Stimulated activated CD8-positive, alpha-beta memory T cell treated with anti-CD3 and anti-CD28 coated beads, Interleukin-15, amount 100 ng/mL, for 48 hours (primary cell): ENCODE measurements at places on chromosomes 12 and 14.

GRCh38 chr12:3124917-3125316 lies 47.7 kb downstream of the TSPAN9 start:
- DNase-seq, result no peak

- DNase-seq, result no peak
These were observed 7.8 kb downstream of the LIMA1 start for GRCh38 chr12:50275556-50275955.

DNA sequence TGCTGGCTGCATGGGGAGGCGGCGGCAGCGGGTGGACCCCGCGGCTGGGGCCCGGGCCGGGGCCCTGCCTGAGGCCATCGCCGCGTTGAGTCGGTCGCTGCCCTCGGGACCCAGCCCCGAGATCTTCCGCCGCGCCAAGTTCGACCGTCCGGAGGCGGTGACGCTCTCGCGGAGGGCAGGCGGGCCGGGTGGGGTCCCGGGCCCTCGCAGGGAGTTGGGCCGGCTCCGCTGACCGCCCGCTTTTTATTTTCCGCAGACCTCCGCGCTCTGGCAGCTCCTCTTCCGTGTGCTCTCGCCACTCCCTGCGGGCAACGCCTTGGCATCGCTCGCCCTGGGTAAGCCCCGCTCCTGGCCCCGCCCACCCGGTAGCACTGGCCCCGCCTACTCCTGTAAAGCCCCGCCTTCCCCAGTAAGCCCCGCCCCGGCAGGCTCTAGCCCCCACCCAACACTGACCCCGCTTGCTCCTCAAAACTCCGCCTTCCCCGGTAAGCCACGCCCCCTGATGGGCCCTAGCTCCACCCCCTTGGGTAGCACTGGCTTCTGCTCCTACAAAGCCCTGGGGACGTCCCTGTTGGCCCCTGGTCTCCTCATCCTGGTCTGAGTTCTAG lies 424 bp downstream of the TEDC1 start:
- peak; percentile 84 for DNase-seq

GRCh38 chr14:61456720-61457119 lies 135.3 kb downstream of the PRKCH start:
- peak; percentile 62 for DNase-seq

GRCh38 chr12:132123970-132124765 lies 20.0 kb downstream of the DDX51 start:
- no peak for DNase-seq

- no peak for DNase-seq
These were observed 2.3 kb upstream of the SCNN1A start for GRCh38 chr12:6377667-6377994.

DNA sequence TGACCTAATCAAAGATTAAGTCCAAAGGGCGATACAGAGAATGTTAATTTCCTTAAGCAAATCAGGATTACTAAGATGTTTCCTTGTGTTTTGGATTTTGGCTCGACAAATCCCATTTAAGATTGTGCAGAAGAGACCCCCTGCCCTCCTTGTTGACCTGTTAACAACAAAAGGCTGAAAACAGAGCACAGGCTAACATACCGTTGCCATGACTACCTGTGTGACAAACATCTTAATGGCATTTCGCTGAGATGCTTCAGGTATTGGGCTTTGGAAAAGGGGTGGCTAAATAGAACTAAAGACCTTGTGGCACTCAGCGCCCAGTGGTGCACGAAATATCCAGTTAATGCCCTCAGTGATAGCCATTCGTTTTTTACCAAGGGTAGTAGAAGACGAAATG lies 1532.3 kb upstream of the TMEM132C start:
- DNase-seq, result no peak

GRCh38 chr12:106213662-106214061 lies 34.2 kb downstream of the CKAP4 start:
- no peak for DNase-seq

GRCh38 chr12:83573671-83574070 lies 887.0 kb downstream of the TMTC2 start:
- DNase-seq, result no peak

- no peak for DNase-seq
These were observed 63.5 kb downstream of the DPF3 start for GRCh38 chr14:72830356-72830755.

DNA sequence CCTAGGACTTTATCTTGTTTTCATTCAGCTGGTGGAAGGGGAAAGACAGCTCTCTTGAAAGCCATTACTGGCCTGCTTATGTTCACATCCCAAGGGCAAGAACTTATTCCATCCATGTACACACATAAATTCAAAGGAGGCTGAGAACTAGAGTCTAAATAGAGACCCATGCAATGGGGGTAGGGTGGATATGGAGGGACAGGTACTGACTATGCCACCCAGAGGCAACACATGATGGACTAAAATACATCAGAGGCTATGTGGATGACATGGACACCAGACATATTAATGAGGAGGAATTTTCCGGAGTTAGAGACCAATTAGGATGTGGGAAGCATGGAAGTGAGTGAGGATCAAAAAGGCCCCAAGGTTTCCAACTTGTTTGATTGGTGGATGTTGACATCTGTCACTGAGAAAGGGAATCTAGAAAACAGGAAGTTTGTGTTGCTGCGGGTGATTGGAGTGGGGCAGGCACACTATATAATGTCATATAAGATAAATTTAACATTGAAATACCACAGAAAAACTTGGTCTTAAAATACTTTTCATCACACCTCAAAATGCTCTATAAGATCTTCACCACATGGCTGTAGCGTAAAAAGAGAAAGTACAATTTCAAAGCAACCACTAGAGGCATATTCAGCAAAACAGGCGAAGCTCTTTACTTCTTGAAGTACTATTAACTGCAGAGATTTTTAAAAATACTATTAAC lies 130.4 kb downstream of the GRIP1 start:
- DNase-seq, result no peak

GRCh38 chr12:111558107-111558376 lies 41.1 kb downstream of the ATXN2 start:
- no peak for DNase-seq

DNA sequence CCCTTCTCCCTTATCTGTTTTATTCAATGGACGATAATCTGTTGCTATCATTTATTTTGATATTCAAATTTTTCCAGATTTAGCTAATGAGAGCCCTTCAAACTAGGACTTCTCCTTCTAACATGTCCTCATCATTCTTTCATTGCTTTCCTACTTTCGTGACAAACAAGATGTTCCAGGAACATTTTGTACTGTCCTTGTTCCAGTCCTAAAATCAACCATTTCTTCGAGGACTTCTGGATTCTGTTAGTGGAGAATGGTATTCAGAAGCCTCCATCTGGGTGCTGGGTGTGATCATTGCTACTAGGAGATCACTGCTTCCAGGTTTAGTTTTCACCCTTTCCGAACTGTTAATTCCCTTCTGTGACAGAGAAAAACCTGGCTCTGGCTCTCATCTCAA lies 29.5 kb upstream of the FBXO34 start:
- no peak for DNase-seq

GRCh38 chr14:32022525-32022924 lies 54.6 kb upstream of the ARHGAP5 start:
- no peak for DNase-seq

- DNase-seq, result no peak
These were observed 158.4 kb downstream of the PPM1H start for GRCh38 chr12:62776575-62776974.
